Calu3 (cell line): ENCODE measurements at places on chromosomes 5 and 9. TPM values are rescaled to one million over a fixed set of nuclear protein-coding genes. Genes with fewer than 3 reads are reported as not detected.

Gene SHOC1
- total RNA-seq = not detected in 2 replicates

Gene ADAMTS2
- total RNA-seq = not detected in 2 replicates

GRCh38 chr5:172497591-172498255, 43.4 kb upstream of the SH3PXD2B start:
- no peak for DNase-seq

- DNase-seq = no peak
These were observed 220.8 kb downstream of the PLK2 start for GRCh38 chr5:58239045-58239444.

GRCh38 chr5:142032747-142033631, 20.2 kb upstream of the GNPDA1 start:
- DNase-seq = no peak

GRCh38 chr9:88197781-88198340, 59.6 kb upstream of the SPATA31C2 start:
- DNase-seq = peak; percentile 13

Gene SELENOP
- 2.0 and 4.9 TPM in 2 replicates for total RNA-seq

Gene GPR151
- not detected in 2 replicates for total RNA-seq

GRCh38 chr5:72101828-72102227, 5.4 kb upstream of the MAP1B start:
- no peak for DNase-seq

Gene ADRB2
- 16.6 and 16.9 TPM in 2 replicates for total RNA-seq

Gene HRH2
- total RNA-seq = not detected in 2 replicates

Gene SLC22A4
- 3.0 and 3.1 TPM in 2 replicates for total RNA-seq

Gene STK32A
- 29.5 and 32.5 TPM in 2 replicates for total RNA-seq

DNA sequence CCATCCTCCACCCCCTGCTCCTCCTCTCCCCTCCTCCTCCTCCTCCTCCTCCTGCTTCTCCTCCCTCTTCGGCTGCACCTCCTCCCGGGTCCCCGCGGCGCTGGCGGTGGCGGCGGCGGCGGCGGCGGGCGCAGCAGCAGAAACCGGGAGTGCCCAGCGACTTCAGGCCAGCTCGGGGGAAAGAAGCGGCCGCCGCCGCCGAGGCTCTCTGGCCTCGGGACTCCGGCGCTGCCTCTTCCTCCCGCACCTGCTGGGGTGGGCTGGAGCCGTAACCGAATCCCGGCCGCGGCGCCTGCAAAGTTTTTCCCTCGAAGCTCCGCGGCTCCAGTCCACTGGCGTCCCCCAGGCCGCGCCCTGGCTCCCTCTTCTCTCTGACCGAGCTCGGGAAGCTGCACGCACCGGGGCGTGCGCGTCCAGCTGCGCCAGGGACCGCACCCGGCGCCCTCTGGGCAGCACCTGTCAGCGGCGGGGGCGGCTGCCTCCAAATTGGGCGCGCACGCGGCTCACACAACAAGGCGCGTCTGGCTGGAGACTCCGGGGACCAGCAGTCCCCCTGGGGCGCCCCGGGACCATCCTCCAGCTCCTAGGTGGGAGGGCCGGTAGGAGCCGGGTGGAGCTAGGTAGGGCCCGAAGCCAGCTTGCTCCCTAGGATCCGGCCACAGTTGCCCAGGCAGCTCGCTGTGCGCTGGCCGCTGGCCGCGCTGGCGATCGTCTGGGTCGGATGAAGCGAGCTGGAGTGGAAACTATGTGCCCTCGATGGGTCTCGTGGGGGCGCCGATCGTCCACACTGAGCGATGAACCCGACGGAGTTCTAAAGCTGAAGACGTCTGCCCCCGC, at the start of gene MCTP1:
Gene MCTP1 (minus strand): TSS at position 523 of the 837 bp plus-strand sequence.
- peak; percentile 60 for DNase-seq

- DNase-seq = no peak
These were observed 196.2 kb upstream of the SLC24A2 start for GRCh38 chr9:19985081-19985480.

- no peak for DNase-seq
These were observed 51.0 kb downstream of the STK10 start for GRCh38 chr5:172137046-172137445.

Gene GPR150
- total RNA-seq = 0.17 and 0.24 TPM in 2 replicates

DNA sequence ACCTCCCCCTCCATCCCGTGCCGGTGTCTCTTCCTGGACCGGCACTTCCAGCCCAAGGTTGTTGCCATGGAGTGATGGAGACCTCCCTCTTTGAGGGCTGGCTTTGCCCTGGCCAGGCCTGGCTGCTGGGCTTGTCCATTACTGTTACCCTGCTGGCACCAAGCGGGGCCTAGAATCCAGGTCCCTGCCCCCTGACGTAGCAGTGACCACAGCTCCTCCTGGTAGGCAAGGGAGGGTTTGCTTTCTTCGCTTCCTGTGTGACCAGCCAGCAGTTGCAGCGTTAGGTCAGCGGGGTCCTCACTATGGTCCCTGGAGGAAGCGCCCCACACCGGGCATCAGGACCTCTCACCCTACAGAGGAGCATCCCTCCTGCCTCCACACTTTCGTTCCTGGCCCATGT, 146.7 kb upstream of the COL5A1 start:
- DNase-seq = no peak

GRCh38 chr9:13939134-13939533, 374.8 kb downstream of the NFIB start:
- DNase-seq = no peak

GRCh38 chr9:682633-683508, 158.6 kb upstream of the DMRT1 start:
- DNase-seq = peak; percentile 9

- peak; percentile 4 for DNase-seq
These were observed 46.3 kb upstream of the TNFSF15 start for GRCh38 chr9:114852050-114852594.

Gene ABLIM3
- total RNA-seq = 58.2 and 70.9 TPM in 2 replicates
